ENCODE measurements at places on chromosomes 13 and 19.

DNA sequence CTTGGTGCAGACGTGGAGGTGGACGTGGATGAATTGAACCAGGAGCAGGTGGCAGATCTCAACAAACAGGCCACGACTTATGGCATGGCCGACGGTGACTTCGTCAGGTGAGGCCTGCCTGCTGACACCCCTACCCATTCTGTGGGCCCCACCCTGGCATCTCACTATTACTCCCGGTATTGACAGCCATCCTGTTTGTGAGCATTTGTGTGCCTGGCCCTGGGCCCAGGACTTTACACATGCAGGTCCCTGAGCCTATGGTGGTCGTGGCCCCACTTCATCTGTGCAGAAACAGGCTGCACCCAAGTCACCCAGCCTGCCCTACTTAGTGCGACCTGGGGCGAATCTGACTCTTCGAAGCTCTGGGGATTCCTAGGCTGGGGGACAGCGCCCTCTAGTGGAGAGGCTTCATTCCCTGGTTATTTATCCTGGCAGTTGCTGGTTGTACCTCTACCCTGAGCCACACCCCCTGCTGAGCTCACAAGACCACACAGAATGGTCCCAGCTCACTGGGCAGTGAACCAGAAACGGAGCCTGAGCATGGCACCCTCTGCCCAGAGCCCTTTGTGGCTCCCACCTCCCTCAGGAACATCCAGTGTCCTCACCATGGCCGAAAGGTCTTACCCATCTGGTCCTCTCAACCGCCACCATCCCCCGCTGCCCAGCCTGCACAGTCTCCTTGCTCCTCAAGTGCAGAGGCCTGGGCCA lies 16.9 kb downstream of the ZNF296 start:
- DNase-seq: peak; percentile 87

DNA sequence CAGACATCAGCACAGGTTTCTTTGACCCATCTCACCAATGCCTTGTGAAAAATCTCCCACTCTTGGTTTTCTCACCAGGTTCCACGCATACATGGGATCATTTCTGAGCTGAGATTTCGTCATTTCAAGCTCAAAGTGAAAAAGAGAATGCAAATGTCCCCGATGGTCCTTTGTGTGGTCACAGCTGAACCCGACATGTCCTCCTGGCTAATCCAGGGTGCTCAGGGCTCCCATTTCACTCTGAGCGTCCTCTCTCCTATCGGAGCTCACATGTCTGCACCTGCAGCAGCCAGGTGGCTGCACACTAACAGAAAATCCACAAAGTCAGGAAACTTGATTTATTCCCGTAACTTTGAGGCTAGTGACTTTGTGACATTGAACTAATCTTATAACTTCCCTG lies 9.3 kb upstream of the CEACAM3 start:
- DNase-seq: no peak

DNA sequence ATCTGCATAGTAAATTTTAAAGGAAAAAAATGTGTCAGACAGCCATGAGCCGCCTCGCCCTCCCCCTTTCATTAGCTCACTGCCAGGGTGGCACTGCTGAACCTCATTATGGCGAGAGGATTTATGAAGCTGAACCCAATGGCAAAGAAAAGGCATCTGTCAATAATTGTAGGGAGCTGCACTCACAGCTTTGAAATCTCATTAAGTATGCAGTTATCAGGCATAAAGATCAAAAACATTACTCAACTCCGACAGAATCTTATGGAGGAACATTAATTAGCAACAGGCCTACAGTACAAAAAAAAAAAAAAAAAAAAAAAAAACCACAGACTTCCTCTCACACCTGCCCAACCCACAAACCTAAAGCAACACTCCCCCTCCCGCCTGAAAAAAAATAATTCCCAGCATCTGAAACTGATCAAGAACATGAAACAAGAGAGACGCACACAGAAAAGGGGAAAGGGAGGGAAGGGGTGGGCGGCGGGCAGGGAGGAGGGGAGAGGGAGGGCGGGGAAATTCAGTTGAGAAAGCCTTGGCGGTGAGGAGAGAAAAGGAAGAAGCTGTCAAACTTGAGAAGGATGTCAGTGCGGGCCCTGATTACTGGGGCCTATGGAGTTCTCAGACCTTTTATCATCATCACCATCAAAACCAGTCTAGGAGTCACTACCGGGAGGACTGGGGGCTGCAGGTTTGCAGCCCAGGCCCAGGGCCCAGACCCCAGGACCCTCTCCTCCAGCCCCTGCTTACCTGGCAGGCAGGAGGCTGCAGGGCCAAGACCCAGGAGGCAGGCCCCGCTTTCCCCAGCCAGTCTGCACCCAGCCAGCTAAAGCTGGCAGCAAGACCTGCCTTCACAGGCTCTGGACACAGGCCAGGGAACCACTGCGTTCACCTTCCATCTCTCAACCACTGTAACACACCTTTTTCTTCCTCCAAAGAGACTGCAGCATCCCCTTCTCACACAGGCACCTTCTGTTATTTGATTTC lies 8.9 kb downstream of the TSHZ3 start:
- peak; percentile 25 for DNase-seq

GRCh38 chr13:110719036-110719710 lies 5.7 kb downstream of the ING1 start:
- no peak for DNase-seq

- DNase-seq: no peak
Observed at GRCh38 chr13:32281096-32281495, 34.1 kb downstream of the ZAR1L start.

DNA sequence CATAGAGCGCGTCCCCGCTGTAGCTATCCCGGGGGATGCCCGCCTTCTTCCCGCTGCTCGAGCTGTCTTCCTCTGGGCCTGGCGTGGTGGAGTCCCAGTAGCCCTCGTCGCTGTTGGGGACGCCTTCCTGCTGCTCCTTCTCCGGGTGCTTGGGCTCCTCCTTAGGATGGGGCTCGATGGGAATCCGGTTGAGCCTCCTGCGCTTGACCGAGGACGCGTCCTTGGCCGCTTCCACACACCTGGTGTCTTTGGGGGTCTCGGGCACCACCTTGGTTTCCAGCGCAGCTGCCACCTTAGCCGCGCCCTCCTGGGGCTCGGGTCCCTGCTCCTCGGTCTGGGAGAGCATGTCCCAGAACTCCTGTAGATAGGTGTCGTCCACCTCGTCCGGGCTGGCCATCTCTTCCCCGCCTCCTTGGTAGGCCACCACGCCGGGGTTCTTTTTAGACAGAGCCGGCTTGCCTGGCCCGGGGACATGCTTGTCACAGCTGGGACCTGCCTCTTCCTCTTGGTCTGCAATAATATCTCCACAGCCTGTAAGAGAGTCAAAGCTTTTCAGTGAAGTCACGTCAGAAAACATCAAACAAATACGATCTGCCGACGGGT lies 2.0 kb downstream of the AMER2 start:
- no peak for DNase-seq

GRCh38 chr13:26050568-26051230 lies 1.1 kb downstream of the SHISA2 start:
- DNase-seq: no peak

DNA sequence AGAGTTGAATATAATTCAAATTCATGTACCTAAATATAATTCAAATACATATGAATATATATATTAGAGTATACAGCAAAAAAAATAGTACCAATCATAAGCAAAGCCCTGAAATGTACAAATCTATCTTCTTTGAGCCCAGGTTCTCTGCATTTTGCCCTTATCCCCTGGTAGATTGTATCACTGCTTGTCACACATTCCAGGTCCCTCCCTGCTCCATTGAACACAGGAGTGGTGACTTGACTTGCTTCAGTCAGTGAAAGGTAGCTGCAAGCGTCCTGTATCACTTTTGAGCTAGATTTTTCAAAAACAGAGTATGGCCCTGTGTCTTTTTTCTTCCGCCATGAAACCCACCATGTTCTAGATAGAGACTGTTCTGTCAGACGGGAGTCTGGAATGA lies 369.4 kb downstream of the LIG4 start:
- no peak for DNase-seq

- no peak for DNase-seq
Observed at GRCh38 chr13:23504180-23504579, 66.0 kb upstream of the TNFRSF19 start.

GRCh38 chr13:52737965-52738364 lies 1.7 kb downstream of the CNMD start:
- no peak for DNase-seq

DNA sequence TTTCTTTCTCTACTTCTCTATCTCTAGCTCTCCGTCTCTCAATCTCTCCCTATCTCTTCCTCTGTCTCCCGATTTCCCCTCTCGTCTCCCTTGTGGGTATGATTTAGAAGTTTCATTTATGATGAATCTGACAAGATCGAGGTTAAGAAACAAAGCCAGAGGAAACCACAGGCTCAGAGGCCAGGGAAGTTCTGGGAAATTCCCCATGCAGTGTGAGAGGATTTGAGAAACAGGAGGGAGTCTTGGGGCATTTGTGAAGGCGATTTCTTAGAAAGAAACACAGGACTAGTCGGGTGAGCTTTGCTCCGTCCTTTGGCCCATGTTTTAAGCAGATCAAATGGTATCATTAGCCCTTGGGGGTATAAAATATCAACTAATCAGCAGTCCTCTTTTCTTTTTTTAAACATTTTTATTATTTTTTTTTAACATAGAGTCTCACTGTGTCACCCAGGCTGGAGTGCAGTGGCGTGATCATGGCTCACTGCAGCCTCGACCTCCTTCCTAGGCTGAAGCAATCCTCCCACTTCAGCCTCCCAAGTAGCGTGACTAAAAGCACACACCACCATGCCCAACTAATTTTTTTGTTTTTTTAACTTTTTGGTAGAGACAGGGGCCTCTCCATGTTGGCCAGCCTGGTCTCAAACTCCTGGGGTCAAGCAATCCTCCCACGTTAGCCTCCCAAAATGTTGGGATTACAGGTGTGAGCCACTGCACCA lies 25.8 kb downstream of the TNFSF9 start:
- no peak for DNase-seq

DNA sequence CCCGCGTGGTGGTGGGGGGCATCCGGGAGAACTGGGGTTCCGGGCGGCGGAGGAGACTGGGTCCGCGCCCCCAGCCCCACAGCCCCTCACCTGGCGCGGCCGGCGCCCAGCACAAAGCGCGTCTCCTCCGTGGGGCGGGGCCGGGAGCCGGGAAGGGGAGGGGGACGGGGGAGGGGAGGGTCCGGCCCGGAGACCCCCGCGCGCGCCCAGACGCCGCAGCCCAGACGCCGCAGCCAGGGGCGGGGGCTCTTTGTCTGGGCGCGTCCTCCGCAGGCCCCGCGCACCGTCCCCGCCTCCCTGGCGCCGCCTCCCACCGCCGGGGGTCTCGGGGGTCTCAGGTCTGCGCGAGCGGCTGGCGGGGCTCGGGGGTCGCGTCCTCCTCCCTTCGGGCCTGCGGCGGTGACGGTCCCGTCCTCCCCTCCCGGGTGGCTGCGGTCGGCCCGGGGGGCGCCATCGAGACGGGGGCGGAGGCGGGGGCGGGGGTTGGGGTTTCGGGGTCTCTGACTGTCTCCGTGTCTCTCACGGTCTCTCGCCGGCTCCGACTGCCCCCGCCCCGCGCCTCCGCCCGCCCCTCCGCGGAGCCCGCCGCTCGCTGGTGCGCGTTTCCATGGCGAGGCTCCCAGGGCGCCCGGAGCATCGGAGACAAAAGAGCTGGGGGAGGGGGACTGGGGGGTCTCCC lies at the start of gene PLPPR3:
Gene PLPPR3 (minus strand): TSS at position 131 of the 679 bp plus-strand sequence. CDS start 396 bp downstream, outside the sequence.
- no peak for DNase-seq

GRCh38 chr19:48784527-48784926 lies 26.3 kb downstream of the BCAT2 start:
- no peak for DNase-seq

DNA sequence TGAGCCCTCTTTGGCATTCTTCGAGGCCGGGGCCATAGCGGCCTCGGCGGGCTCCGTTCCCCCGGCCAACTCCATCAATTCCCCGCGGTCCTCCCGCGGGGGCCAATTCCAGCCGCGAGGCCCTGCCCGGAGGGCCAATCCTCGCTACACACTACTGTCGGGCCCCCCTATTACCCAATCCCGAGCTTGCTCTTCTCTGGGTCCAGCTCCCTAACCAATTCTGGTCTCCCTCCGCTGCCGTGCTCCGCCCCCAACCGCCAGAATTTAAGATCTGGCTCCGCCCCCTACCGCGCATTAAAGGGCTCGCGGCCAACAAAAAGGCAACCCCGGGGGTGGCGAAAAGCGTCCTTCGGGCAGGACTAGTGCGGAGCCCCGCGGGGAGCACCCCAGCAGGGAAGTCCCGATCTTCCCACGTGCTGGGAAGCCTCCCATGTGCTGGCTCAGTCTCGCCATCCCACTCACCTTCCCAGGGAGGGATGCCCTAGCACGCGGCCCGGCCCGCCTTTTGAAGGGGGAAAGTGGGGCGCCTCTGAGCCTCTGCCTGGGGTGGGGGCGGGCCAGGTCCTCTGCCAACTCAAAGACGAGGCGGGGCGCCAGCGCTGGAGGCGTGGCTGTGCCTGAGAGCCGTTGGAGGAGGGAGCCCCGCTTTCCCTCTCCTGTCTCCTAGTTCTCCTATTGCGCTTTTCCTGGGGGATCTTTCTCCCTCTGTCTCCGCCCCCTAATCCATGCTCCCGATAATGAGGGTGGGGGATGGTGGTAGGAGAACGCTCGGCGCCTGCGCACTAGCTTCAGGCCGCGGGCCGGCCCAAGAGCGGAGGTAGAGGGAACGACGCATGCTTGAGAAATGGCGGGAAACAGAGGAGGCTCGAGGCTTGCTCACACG lies 3.5 kb downstream of the LIPE start:
- peak; percentile 81 for DNase-seq

GRCh38 chr19:11047866-11048265 lies 41.4 kb upstream of the LDLR start:
- no peak for DNase-seq

DNA sequence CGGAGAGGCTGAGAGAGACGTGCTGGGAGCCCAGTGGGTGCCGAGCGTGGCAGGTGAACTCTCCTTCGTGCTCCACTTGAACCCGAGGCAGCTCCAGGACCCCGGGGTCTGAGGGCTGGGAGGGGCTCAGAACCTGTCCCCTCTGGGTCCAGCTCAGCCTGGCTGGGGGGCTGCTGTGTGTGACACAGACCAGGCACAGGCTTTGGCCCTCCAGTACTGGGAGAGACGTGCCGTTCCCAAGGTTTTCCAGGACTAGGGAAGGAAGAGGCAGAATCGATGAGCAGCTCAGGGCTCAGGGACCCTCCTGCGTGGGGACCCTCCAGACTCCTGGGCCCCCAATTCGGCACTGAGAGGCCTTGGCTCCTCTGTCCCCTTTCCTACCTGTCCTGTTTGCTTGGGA lies 2.3 kb downstream of the SIGLEC10 start:
- DNase-seq: no peak

DNA sequence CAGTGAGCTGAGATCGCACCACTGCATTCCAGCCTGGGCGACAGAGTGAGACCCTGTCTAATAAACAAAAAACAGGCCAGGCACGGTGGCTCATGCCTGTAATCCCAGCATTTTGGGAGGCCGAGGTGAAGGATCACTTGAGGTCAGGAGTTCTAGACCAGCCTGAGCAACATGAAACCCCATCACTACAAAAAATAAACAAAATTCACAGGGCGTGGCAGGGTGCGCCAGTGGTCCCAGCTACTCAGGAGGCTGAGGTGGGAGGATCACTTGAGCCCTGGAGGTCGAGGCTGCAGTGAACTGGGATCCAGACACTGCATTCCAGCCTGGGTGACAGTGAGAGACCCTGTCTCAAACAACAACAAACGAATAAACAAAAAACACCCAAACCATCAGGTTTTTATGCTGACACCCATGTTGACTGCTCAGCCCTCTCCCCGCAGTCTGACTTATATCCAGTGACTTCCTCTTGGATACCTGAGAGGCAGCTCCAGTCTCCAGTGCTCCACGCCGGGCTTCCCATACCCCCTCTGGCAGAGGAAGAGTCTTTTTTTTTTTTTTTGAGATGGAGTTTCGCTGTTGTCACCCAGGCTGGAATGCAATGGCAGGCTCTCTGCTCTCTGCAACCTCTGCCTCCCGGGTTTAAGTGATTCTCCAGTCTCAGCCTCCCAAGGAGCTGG lies 17.7 kb downstream of the WTIP start:
- DNase-seq: no peak
